ENCODE measurements at places on chromosomes 16 and 17.

DNA sequence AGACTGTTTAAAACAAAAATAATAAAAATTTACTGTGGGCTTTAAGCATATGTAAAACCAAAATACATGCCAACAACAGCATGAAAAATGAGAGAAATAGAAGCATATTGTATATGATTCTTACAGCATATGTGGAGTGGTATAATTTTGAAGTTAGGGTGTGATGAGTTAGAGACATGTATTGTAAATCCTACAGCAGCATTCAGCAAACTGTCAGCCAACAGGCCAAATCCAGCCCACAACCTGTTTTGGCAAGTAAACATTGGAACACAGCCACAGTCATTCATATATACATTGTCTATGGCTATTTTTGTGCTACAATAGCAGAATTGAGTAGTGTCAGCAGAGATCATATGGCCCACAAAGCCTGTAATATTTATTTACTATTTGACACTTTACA lies 42.3 kb downstream of the ZNF18 start:
- DNase-seq = no peak

DNA sequence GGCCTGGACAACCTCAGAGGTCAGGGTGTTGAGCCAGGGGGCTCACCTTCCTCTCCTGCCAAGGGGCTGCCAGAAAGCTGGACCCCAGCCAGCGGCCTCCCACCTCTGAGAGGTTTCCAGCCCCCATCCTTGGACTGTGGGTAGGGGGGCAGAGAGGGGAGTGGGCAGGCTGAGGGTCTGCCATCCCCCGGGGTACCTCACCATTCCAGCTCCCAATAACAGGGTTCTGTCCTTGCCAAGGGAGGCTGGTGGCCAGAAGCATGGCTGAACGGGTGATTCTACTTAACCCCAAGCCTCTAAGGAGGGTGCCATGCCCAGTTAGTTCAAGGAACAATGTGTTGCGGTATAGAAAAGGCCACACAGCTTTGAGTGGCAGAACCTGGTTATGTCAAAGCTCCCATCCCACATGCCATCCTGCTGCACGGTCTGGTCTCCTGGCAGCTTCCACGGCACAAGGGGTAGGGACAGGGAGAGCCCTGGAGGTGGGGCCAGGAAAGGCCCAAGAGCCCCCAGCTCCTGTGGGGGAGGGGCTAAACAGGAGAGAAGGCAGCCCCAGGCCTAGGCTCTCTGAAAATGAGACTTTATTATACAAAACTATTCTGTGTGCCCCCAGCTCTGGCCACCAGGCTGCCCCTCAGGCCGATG lies 19.8 kb downstream of the B9D1 start:
- no peak for DNase-seq

- no peak for DNase-seq
Observed at GRCh38 chr17:30961209-30962188, 9.3 kb upstream of the RNF135 start.

DNA sequence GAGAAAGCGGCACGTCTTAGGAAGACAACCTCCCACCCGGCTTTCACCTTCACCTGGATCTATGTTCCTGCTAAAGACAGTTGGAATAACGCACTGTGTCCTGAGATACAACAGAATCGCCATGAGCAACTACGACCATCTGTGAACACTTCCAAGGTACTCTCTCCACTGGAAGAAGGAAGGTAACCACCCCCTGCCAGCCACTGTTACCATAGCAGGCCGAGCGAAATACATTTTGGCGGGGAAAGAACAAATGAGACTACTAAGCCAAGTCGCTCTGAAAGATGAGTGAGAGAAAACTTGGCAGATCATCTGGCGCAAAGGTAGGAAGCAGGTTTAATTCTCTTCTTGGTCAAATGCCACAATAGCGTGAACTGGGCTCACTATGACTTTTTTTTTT lies 9.8 kb downstream of the CRK start:
- DNase-seq = no peak

- DNase-seq = no peak
Observed at GRCh38 chr16:24150282-24150681, 105.9 kb upstream of the CACNG3 start.

GRCh38 chr17:57235124-57235523 lies 21.2 kb upstream of the MSI2 start:
- no peak for DNase-seq

DNA sequence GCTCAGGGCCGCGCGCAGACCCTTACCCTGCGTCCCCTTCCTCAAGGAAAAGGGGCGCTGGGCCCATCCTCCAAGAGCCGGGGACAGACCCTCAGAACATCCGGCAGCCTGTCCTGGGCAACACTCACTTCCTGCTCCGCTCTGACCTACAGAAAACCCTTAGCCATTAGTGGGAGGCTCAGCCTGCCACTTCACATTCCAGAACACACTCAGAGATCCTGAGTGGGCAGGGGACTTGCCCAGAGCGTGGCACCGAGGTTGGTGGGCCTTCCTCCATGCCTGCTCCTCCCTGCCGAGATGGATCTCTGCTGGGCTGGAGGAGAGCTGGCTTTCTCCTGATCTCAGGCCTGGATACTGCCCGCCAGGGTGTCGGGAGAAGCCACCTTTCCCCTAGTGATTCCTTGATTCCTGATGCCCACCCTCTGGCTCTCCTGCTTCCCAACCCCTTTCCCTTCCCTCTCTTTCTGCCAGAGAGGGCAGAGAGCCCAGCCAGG lies 1.5 kb downstream of the SCARF1 start:
- DNase-seq = no peak

Data from large intestine (tissue), 12 donors.